ENCODE measurements at places on chromosomes 12 and 14.

DNA sequence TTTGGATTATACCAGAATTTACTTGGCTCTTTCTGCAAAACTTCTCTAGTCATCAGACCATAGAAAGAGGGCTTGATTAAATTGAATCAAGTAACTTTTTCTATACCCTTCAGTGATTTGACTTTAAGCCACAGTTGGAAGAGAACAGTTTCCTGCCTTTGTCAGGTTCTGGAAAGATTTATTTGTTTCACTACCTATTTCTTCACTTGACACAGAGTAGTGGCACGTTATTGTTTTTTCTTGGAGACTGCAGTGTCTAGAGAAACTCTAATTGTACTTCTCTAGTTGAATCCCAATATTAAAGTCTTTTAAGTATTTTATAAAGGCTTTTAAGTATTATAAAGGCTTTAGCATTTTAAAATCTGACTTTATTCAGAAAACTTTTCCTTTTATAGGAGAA lies 138.1 kb downstream of the TMEM117 start:
- DNase-seq = no peak

GRCh38 chr12:117342682-117343081 lies 18.7 kb downstream of the NOS1 start:
- peak; percentile 16 for DNase-seq

DNA sequence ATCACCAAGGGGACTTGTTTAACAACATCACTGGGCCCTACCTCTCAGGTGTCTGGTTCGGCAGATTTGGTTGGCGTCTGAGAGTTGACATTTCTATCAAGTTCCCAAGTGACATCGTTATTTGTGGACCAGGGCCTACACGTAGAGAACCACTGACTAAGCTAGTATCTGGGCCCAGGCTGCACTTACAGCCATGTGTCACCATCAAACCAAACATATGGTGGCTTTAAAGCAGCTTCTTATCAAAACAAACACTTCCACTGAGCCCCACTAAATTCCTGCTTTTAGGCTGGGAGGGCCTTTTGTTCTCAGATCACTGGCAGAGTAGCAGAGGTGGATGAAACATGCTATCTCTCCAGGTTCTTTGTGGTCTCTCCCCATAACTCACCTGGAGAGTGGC lies 220.5 kb downstream of the PELI2 start:
- DNase-seq = no peak

- no peak for DNase-seq
Observed at GRCh38 chr14:93533842-93534241, 103.1 kb downstream of the UNC79 start.

- DNase-seq = no peak
Observed at GRCh38 chr14:75879031-75879430, 102.8 kb downstream of the TGFB3 start.

DNA sequence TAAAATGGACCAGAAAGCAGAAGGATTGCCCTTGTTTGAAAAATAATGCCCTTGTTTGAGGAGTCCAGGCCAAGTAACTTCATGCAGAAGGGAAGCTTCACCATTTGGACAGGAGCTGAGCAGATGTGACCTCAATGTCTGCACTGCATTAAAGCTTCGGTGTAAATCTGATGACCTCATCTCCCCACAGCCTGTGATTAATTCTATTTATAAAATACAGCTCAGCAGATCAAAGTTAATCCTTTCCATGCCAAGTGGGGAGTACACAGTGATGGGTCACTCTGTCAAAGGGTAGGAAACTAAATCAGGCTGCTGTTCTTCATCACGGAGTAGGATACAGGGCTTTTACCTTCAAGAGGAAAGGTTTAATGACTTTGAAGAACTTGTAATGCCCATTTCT lies 533.7 kb downstream of the RPS29 start:
- DNase-seq = no peak

DNA sequence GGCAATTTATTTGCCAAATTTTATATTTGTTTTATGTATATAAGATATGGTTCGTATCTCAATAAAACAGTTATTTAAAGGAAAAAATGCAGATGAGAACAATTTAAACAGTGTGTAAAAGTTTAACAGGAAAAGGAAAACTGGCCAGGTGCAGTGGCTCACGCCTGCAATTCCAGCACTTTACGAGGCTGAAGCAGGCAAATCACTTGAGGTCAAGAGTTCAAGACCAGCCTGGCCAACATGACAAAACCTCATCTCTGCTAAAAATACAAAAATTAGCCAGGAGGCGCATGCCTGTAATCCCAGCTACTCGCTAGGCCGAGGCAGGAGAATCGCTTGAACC lies 22.3 kb downstream of the G2E3 start:
- no peak for DNase-seq

- no peak for DNase-seq
Observed at GRCh38 chr14:53652068-53652467, 304.6 kb downstream of the BMP4 start.

GRCh38 chr14:96804895-96805294 lies 7.7 kb downstream of the VRK1 start:
- no peak for DNase-seq

DNA sequence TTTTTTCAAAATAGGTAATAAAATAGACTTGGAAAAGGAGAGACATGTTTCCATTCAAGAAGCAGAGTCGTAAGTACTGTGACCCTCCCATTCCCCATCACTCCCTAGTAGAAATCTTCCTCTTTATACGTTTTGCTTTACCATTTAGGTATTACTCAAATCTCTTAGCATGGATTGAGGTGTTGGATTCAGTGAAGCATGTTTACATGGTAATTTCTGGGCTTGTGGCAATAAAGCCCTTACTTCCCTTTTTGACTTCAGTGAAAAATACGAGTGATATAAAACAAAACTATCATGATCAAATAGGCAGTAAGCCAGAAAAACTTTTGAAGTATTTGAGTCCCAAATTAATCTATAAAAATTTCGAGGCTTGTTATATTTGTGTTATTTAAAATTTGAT lies 27.4 kb downstream of the RAB21 start:
- DNase-seq = no peak

Measured in suprapubic skin (tissue), 4 donors.